ENCODE measurements at places on chromosomes 5 and 9.

- DNase-seq = no peak
These were observed 828.1 kb upstream of the ZNF608 start for GRCh38 chr5:125574491-125575044.

DNA sequence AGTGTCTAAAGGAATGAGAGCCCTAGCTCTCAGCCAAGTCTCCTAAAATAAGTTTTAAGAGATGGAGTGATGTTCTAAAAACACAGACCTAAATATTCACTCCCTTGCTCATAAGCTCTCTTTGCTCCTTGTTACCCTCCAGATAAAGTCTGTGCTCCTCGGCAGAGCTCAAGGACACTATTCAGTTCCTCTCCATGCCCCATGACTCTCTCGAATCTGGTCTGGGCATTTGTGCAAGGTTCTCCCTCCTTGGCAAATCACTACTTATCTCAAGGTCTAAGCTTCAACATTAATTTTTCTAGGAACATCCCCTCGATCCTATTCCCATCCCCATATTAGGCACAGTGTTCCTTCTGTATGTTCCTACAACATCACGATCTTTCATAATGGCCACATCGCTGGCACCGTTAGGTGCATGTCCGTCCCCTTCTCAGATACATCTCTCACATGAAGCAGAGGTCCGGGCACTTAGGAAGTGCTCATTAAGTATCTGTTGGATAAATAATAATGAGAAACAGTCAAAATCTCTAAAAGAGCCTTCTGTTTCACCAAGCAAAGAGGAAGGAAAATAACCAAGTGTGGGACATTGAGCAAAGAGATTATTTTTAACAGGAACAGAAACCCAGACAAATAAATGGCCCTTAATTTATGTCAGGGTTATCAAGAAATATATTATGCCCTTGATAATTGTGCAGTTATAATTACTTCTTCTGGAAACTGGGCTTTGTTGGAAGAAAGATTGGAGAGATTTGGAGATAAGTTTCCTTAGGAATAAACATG lies 85.9 kb upstream of the HTR4 start:
- no peak for DNase-seq

- no peak for DNase-seq
These were observed 44.6 kb upstream of the SPDL1 start for GRCh38 chr5:169538944-169539343.

DNA sequence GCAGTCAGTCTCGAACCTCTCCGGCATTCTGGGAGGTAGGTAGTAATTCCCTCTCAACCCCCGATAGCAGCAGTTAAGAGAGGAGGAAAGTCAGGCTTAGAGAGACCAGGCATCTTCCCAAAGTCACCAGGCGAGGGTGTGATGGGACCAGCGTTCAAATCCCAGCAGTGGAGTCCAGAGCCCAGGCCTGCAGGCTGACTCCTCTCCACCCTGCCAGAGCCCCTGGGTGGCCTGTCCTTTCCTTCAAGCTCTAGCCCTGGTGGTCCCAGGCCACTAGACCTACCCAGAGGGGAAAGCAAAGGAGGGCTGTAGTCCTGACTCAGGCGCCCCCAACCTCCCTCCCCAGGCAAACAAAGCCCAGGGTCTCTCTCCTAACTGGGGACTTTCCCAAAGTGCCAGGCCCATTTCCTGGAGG lies 4.2 kb upstream of the NR5A1 start:
- DNase-seq = no peak

GRCh38 chr9:6134661-6135180 lies 80.9 kb upstream of the IL33 start:
- no peak for DNase-seq

GRCh38 chr5:115855959-115856358 lies 14.2 kb downstream of the AP3S1 start:
- DNase-seq = no peak

DNA sequence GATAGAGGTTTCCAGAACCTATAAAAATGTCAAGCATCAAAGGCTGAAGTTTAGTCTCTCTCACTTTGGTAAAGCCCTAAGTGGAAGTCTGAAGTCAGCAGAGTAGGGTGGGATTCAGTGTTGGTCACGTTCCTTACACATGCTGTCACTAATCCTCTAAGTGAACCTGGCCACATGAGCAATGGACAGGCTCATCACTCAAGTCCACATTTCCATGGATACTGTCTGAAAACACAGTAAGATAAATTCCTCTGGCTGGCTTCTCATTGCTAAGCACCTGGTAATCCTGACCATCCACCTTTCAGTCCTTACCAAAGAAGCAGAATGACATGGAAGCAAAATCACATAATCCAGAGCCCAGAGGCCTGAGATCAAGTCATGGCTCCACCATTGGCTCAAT lies 43.8 kb downstream of the GNA14 start:
- no peak for DNase-seq

GRCh38 chr9:133065070-133065388 lies 3.2 kb downstream of the CEL start:
- no peak for DNase-seq

DNA sequence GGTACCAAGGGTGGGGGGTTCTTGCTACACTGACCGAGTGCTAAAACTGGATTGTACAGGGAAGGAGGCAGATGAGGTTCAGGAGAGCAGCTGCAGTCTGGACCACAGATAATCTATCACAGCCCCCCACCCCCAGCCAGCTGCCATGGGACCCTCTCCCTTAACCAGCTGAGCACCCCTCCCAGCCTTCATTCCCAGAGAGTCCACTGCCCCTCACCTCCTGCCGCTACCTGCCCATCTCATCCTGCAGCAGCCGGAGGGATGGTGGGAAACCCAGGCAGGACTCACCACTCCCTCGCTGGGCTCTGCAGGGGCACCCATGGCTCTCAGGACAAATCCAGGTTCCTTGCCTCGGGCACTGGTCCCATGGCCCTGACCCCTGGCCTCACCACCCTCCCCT lies 66.7 kb downstream of the MRPL36 start:
- no peak for DNase-seq

DNA sequence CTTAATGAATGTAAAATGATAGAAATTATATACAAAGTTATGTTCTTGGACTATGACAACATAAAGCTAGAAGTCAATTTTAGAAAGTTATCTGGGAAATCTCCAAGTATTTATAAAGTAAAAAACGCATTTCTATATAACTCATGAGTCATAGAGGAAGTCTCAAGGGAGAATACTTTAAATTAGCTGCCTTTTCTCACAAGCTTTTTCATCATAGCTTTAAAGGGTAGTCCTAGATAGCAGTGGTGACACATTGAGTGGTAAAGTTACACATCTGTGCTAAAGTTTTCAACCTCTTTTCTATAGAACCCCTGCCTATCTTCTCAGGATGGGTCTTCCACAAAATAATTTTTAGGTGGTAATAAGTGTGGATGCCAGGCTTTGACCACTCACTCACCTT lies 598.3 kb upstream of the FAM174A start:
- no peak for DNase-seq

- no peak for DNase-seq
These were observed 218.7 kb downstream of the IRX2 start for GRCh38 chr5:2532809-2533208.

DNA sequence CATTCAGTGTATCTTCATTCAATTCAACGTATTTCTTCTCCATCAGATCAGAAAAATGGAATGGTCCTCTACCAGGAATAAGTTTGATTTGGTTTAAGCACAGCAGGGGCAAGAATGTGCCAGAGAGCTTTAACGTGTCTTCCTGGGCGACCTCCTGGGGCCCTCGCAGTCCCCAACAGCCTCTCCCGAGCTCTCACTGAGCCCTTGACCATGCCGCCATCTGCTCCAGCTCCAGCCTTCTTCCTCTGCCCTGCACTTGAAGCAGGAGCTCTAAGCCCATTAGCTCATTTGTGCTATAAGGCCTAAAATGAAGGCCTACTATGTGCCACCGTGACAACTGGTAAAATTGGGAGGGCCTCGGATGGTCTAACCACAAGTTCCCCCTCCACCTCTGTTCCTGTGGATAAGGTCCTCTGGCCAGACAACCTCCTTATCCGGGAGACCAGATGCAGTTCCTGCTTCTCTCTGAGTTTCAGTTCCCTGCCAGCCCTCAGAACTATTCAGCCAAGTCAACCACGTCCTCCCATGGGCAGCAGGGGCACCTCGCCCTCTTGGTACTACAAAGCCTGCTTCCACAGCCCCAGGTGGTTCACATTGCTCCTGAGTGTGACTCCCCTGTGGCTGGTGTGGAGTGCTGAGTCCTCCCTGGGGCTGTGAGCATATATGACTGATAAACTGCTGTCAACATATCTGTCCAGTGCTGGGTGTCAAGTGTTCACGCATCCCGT lies 35.8 kb downstream of the C5orf15 start:
- DNase-seq = no peak

DNA sequence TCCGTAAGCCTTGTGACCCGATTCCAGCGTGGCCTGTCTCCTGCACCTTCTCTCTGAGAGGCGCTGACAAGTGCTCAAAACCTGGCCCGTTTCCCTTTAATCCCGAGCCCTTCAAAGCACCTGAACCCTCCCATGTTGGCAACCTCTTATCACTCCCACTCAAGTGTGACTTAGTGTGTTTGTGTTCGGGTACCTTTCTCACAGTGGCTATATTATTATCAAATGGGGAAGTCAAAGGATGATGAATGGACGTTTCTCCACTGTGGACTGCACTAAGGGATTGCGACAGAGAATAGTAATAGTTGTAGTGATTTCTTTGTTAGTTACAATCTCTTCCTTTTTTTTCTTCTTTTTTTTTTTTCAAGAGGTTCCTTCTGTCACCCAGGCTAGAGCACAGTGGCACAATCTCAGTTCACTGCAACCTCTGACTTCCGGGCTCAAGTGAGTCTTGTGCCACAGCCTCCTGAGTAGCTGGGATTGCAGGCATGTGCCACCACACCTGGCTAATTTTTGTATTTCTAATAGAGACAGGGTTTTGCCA lies 65.4 kb upstream of the TNFSF8 start:
- DNase-seq = no peak

GRCh38 chr5:10233505-10233904 lies 16.2 kb downstream of the ATPSCKMT start:
- DNase-seq = no peak

DNA sequence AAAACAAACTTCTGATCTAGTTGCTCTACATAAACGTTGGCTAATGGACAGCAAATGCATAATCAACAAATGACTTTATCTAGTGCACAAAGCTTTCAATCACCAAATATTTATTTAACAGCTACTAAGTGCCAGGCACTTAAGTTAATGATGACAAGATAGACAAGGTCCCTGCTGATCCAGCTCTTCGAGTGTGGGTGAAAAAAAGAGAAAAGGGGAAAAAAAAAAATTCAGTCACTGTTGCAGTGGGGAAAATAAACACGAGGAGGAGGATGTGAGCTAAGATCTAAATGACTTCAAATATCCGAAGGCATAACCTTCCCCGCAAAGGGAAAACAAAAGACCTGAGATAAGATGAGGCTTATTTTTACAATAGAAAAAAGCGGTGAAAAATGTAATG lies 9.6 kb downstream of the PSIP1 start:
- DNase-seq = no peak

DNA sequence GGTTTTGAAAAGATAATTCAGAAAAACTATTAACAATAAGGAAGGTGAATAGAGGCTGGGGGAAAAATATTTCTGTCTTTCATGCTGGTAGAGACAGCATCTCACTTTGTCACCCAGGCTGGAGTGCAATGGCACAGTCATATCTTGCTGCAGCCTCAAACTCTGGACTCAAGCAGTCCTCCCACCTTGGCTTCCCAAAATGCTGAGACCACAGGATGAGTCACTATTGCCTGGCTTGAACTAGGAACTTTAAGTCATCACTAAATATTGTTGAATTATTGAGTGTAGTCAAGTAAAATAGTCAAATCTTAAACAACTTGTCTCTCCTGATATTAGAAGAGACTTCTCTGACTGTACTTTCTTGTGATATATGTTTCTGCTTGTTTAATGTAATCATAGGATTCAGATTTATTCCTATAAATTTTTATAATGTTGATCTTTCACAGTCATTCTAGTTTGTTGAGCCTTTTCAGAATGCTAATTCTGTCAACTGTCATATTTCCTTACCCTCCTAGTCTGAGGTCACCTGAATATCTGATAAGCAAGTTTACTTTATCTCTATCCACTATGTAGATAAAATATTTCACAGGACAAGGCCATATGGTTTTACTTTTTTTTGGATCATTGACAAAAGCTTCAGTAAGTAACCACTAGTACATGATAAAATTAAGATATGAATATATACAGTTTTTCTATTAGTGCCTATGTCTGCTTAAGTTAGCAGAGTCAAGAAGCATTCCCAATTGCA lies 1696.5 kb downstream of the MAT2B start:
- no peak for DNase-seq

GRCh38 chr5:41465493-41466171 lies 44.8 kb downstream of the PLCXD3 start:
- no peak for DNase-seq

DNA sequence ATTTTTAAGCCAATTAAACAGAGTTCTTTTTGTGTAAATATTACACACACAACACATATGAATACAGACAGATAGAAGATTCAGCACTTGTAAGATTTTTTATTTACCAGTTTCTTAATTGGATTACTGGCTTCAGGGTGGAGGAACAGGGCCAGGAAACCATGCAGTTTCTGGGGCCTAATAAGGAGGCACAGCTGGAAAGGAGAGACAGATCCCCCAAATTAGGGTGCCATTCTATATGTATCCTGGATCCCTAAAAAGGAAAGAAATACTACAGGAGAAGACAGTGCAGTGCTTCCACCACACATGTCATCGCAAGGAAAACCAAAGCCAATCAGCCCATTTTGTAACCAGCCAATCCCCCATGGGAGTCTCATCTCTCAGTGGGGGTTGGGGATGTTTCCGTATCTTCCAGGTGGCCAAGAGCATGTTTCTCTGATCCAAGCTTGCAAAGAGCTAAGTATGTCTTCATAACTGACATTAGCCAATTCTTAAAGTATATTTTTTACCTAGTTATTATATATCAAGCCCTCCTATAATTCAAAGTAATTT lies 15.8 kb upstream of the ABO start:
- no peak for DNase-seq

GRCh38 chr5:83628360-83628759 lies 92.3 kb downstream of the HAPLN1 start:
- DNase-seq = no peak

- no peak for DNase-seq
These were observed 11.7 kb upstream of the TSSK1B start for GRCh38 chr5:113446358-113446927.

GRCh38 chr5:72126796-72127195 lies 19.5 kb downstream of the MAP1B start:
- no peak for DNase-seq

DNA sequence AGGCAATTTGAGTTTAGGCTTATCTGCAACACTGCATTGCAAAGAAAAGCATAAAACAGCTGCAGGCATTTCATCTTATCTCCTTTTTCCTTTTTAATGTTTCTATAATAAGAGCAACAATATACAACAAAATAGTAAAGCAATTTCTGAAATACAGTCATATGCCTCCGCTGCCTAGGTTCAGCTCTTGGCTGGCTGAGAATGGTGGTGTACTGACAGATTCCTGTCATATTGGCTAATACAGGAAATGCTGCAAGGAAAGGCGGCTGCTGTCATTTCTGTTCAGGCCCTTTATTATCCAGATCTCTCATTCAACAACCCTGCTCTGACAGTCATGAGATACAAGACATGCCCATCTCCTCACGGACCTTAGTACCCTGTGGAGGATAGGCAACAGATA lies 677.0 kb downstream of the TAF11L14 start:
- DNase-seq = no peak

- DNase-seq = no peak
These were observed 291.0 kb downstream of the TAF11L14 start for GRCh38 chr5:17925276-17925675.

- DNase-seq = no peak
These were observed 8.7 kb downstream of the EBF1 start for GRCh38 chr5:159091065-159091464.

GRCh38 chr5:150458802-150459557 lies 9.4 kb upstream of the RPS14 start:
- DNase-seq = peak; percentile 91

- no peak for DNase-seq
These were observed 10.8 kb downstream of the DMRTA1 start for GRCh38 chr9:22457448-22457847.

Data from activated naive CD4-positive, alpha-beta T cell treated with Interleukin-2 at 50 U/mL for 16 hours (primary cell).